ENCODE measurements at places on chromosomes 7 and 10.

- no peak for DNase-seq
These were observed 76.4 kb downstream of the MAP3K8 start for GRCh38 chr10:30510184-30510931.

DNA sequence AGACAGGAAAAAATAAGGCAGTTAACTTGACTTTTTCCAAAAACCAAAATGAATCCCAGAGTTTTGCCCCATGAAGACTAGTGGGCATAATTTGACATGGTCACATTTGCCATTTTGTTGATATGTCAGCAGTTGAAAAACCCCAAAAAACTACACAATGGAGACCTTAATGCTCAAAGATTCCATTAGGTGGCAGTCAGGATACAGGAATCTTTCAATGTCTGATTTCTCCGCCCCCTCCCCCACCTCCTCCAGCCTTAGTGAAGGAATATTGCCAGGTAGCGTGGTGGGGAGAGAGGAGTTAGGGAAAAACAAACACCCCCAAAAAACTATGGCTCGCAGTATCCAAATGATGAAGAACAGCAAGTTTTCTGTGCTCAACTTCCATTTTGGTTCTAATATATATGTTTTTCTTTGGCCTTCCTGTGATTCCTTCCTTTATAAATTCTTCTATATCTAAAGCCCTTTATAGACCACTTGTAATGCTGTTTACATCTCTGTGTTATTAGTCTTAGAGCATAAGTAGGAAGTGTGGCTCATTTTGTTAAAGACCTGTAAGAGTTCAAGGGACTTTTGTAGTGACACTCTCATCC is 6.7 kb upstream of the SMNDC1 start:
- DNase-seq: peak; percentile 79

DNA sequence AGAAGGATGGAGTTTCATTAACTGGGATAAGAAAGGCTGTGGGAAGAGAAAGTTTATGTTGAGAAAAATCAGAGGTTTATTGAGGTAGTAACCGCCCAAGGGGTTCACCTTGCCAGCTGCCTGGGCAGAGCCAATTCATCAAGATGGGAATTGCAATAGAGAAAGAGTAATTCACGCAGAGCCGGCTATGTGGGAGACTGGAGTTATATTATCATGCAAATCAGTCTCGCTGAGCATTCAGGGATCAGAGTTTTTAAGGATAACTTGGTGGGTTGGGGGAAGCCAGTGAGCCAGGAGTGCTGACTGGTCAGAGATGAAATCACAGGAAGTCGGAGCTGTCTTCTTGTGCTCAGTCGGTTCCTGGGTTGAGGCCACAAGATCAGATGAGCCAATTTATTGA is 70.6 kb downstream of the MALRD1 start:
- peak; percentile 8 for DNase-seq

DNA sequence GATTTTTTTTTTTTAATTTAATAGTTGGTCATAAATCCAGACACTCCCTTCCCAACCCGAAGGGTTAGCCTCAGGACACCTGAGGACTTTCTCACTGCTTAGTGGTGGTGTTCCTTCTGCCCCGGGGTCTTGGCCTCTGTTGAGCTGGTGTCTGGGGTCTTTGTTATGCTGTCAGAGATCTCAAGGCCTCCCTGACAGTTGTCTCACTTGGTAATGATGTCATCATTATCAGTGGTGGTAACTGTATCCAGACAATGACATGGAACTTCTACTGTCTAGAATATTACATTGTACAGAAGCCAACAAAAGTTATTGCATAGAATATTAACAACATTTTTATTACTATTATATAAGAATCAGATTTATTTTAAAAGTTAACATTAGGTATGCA is 32.9 kb downstream of the PPP2R2D start:
- no peak for DNase-seq

- DNase-seq: no peak
These were observed 10.7 kb downstream of the A1CF start for GRCh38 chr10:50874723-50875122.

DNA sequence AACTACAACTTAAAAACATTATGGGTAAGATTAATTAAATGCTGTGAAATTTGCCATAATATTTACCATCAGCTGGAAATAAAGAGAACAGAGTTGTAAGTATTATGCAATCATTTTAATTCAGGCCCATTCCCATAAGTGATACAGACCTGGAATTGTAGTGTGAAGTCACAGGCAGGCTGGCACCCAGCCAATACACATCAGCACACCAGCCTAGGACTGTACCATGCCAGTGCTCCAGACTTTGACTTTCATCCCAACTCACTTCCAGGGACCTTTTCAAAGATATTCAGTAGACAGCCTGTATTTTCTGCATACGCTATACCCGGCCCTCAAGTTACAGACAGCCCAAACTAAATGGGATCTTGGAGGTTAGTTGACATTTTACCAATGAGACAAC is 143.3 kb downstream of the TES start:
- DNase-seq: peak; percentile 72

- DNase-seq: no peak
These were observed 132.9 kb downstream of the PIP4K2A start for GRCh38 chr10:22581461-22581860.

- no peak for DNase-seq
These were observed 4.3 kb downstream of the NPS start for GRCh38 chr10:127553417-127553816.

DNA sequence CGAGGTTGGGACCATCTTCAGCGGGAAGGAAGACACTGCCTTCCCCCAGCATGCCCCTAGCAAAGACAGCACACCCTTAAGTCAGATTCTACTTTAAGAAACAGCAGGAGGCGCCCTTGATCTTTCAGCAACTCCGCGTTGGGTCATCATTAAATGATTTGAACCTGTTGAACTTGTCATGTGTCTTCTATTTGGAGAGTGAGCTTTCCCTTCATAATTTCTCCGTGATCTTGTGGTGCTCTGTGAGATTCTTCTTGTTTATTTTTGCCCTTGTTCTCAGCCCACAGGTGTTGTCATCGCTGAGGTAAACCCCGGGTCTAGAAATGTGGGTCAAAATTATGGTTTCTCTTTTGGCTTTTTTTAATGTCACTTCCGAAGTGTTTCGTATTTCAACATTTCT is 49.5 kb upstream of the PITRM1 start:
- DNase-seq: peak; percentile 74
